ENCODE measurements at places on chromosomes 11 and 22. TPM values are rescaled to one million over a fixed set of nuclear protein-coding genes. Genes with fewer than 3 reads are reported as not detected.
A peak's percentile ranks its signal among the peaks of the same experiment; 100 is the strongest.

DNA sequence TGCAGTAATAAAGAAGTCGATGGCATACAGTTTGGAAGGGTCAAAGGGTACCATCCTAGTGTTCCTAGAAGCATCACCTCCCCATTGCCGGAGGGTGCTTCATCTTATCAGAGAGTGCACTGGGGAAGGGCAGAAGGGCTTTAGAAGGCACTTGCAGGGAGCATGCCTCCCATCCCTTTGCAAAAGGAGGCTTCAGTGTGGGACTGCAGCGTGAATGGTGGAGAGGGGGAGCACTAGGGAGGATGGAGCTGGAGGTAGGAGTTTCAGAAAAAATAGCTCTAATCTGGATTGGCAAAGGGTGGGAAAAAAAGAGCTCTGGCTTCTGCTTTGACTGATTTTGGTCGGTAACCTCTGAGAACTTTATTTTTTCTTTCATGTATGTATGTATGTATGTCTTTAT lies 5.0 kb downstream of the NTM start:
- no peak for DNase-seq

DNA sequence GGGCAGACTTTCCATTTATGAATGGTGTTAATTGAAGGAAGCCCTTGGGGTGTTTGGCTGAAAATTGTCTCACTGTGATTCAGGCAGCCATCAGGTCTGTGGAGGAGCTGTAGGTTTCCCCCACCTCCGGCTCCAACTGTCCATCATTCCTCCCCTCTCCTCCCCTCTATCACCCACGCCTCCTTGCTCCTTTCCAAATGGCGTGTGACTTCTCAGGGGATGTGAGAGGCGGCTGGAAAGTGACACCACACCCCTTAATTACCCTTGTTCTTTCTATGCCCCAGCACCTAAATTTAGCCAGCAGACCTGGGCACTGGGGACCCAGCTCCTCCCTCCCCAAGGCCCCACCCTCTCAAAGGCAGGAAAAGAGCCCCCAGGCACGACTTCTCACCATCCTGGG lies 38.1 kb upstream of the SYT7 start:
- DNase-seq = no peak

- no peak for DNase-seq
Measured at GRCh38 chr11:59776210-59777066, 21.3 kb downstream of the STX3 start.

TMEM25 gene
- 35.0 TPM for total RNA-seq

SCN2B gene
- 0.42 TPM for total RNA-seq

DNA sequence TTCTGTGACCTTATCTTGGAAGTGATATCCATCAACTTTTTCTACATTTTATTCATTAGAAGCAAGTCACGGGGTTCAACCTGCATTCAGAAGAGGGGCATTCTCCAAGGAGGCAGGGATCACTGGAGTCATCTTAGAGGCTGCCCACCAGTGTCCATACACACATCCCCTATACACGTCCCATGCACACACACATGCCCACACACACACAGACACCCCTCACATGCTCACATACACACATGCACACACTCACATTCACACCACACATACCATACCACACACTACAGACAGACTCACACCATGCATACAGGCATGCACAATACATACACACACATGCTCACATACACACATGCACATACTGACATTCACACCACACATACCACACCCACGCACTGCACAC lies 884.7 kb downstream of the TBC1D22A start:
- DNase-seq = peak; percentile 72

DNA sequence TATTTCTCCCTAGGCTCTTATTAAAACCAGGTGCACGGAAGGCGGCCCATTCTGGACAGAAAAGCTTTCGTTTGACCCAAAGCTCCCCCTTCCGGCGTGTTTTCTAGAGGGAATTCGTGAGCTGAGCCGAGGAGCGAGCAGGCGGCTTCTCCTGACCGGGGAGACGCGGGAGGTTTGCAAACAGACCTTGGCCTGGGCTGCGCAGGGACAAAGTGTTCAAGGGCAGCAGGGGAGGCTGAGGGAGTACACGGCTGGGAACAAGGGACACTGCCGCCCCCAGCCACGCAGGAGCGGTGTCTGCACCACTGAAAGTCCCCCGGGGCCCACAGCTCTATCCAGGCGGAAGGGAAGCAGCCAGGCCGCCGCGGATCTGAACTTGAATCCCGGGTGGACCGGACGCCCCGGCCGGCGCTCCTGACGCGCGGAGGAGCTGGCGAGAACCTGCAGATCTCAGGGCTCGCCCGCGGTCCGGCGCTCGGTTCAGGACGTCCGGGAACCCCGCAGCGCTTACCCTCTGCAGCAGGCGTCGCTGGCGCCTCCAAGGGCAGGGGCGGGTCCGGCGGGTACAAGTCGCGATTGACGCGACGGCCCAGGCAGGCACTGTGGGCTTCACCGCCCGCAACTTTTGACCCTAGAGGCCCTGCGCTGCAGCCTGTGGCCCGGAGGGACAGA lies 101.9 kb downstream of the WT1 start:
- no peak for DNase-seq

NTM gene
- total RNA-seq = 25.3 TPM

GRCh38 chr11:46293641-46294103 lies 16.2 kb downstream of the CREB3L1 start:
- no peak for DNase-seq

DNA sequence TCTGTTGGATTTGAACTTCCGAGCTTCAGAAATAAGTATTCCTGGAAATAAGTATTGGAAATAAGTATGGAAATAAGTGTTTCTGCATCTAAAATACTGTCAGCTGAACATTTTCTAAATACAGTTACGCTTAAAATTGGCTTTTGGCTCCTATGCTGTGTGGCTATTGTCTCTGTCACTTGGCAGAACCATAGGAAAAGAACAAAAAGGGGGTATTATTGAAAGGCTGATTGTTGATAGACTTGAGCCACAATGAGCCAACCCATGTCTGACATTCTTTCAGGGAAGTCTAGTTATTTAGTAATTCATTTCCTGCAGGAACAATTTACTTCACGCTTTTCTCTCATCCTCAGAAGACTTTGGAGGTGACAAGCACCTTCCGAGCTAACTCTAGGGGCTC lies 32.5 kb upstream of the LARGE1 start:
- DNase-seq = no peak

CNTN5 gene
- not detected for total RNA-seq

GRCh38 chr11:17001806-17002205 lies 12.4 kb downstream of the PLEKHA7 start:
- no peak for DNase-seq

DNA sequence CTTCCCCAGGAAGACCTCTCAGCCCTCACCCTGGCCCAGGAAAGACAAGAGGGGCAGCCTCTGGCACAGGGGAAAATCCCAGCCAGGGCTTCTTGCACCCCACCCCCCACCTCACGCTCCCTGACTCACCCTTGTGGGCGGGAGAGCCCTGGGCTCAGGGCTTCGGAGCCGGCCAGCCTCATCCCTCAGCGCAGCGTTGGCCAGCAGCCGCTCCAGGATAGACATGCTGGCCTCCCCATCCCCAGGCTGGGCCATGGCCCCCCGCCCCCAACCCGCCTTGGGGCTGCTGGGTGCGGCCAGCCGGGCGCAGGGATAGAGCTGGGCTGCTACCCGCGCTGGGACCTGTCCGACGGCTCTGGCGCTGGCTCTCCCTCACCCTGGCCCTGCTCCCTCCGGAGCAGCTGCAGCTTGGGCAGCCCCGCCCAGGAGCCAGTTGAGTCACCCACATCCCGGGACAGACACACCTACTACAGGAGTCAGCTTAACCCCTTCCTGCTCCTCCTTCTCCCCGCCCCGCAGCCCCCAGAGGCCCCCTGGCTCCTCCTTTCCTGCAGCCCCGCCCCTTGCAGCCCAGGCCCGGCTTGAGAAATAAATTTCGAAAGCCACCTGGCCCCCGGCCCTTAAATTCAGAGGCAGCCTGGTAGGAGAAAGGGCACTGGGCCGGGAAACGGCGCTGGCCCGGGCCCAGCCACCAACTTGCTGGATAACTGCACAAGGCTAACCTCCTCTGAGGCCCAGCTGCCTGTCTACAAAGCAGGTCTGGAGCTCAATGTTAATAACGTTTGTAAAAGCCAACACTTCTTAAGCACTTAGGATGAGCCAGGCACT lies 13.4 kb downstream of the TNKS1BP1 start:
- peak; percentile 98 for DNase-seq

LRRC55 gene
- 0.06 TPM for total RNA-seq

SLC25A22 gene
- total RNA-seq = 11.0 TPM

DNA sequence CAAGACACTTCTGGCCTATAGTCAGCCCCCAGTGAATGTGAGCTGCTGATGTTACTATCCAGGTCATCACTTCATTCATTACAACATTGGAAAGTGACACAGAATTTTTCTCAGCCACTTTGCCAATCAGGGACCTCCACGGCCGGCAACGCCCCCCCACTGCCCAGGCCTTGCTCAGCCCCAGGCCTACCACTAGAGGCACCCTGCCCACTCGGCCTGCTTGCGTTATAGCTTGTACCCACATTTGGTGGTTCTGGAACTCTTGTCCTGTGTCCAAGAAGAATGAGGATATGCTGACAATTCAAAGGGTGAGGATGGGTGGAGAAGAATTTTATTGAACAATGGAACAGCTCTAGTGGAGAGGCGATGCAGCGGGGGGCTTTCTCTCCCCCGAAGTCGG lies 96.2 kb downstream of the TSPAN18 start:
- DNase-seq = no peak

- no peak for DNase-seq
Measured at GRCh38 chr22:41110968-41111367, 18.6 kb downstream of the EP300 start.

GRCh38 chr22:27624705-27625104 lies 176.9 kb downstream of the MN1 start:
- no peak for DNase-seq

GRCh38 chr11:100192181-100192580 lies 494.9 kb upstream of the ARHGAP42 start:
- DNase-seq = no peak

MRGPRD gene
- total RNA-seq = 0.66 TPM

GRCh38 chr11:17508791-17509190 lies 32.1 kb upstream of the ABCC8 start:
- no peak for DNase-seq

TECTA gene
- 0.97 TPM for total RNA-seq

DDIAS gene
- not detected for total RNA-seq

GRCh38 chr11:123018702-123019101 lies 37.1 kb upstream of the BSX start:
- no peak for DNase-seq

DNA sequence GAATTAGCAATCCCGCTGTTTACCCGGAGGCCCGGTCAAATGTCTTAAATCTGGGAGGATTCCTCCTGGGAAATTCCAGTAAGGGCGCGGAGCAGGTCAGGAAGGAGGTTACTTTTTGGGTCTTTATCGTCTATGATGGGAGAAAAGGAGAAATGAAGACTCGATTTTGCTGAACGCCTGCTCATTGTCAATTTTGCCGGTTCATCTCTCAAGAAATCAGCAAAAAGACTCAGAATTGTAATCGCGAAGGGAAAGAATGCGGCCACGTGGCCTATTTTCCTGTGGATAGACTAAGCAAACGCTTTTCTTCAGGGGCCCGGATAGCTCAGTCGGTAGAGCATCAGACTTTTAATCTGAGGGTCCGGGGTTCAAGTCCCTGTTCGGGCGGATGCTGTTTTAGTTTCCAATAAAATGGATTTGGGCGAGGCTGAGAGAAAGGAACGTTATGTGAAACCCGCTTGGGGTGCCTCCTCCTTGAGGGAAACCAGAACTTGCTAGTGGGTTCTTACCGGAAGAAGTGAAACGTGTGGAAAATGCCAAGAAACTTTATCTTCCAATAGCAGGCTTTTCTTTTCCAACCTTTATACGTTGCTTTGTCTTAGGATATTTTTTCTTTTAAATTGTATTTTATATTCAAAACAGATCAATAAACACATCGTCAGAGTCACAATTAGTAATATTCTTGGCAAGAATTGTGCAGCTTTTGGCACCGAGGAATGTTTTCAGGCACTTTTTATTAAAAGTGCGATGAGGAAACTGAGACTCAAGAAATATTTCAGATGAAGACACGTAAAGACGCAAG lies 45.0 kb downstream of the OR4D9 start:
- no peak for DNase-seq

GRCh38 chr11:122882189-122882856 lies at the start of gene JHY:
JHY (plus strand) TSS chr11:122882759; CDS start chr11:122885850, 3,091 bp downstream.
- DNase-seq = no peak

CLCF1 gene
- total RNA-seq = 28.3 TPM

DNA sequence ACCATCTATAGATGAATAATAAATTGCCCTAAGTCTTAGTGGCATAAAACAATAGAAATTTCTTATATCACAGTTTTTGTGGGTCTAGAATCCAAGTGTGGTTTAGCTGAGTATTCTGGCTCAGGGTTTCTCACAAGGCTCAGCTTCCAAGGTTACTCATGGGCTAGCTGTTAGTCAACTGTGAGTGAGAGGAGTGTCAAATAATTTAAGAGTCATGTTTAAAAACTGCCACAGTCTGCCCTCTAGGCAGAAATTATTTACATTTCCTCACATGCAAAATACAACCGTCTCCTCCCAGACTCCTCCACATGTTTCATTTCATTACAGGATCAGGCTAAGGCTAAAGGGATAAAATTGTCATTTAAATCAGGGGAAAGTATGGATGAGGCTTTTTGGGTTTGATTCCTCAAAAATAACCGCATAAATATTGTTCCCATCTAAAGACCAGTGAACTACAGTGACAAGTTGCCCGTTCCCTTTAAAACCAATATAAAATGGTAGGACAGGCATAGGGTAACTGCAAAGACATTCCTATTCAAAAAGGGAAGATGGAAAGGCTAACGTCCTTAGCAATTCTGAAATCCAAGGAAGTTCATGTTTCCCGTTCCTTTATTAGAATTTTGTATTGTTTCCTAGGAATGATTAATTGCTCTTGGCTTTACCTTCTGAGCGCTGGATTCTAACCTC lies 324.3 kb downstream of the DYNC2H1 start:
- DNase-seq = no peak

NXPE4 gene
- total RNA-seq = not detected

DNA sequence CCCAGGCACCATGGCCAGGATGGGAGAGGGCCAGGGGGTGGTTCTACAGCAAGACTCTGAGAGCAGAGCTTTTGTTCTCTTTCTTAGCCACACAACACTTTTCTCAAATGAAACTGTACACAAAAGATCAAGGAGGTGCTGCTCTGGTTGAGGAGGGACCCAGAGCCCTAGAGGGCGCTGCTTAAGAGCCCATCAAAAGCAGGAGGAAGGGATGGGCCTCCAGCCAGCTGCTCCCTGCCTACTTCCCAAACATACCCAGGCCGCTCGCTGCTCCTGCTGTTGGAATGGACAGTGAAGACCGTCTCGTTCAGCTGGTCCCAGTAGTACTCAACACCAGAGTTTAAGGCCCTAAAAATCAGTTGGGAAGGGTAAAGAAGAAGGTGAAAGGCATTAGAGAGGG lies 18.4 kb upstream of the CHRM4 start:
- no peak for DNase-seq

OR4A15 gene
- total RNA-seq = not detected

- no peak for DNase-seq
Measured at GRCh38 chr22:46229701-46230100, 20.4 kb downstream of the CDPF1 start.

DNA sequence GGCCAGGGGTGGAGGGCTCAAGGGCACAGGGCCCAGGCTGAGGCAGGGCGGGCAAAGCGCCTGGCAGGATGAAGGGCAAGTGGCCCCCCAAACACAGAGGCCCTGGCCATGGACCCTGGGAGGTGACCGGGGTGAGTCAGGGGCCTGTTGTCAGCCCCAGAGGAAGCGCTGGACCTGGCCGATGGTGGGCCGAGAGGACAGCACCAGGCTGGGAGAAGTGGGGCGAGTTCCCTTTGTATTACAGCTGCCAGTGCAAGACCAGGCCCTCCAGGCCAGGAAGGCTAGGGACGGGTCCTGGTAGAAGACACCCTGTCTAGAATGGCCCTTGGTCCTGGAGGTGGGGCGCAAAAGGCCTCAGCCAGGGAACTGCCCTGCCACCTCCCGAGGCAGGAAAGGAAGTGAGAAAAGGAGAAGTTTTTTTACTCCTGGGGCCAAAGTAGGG lies 12.8 kb downstream of the CXCR5 start:
- DNase-seq = no peak
